ENCODE measurements at places on chromosomes 2 and 18. TPM values are rescaled to one million over a fixed set of nuclear protein-coding genes. Genes with fewer than 3 reads are reported as not detected.

The SNORC gene
- 0.56 TPM for total RNA-seq

The ASXL3 gene
- 0.18 TPM for total RNA-seq

The POU3F3 gene
- total RNA-seq: not detected

DNA sequence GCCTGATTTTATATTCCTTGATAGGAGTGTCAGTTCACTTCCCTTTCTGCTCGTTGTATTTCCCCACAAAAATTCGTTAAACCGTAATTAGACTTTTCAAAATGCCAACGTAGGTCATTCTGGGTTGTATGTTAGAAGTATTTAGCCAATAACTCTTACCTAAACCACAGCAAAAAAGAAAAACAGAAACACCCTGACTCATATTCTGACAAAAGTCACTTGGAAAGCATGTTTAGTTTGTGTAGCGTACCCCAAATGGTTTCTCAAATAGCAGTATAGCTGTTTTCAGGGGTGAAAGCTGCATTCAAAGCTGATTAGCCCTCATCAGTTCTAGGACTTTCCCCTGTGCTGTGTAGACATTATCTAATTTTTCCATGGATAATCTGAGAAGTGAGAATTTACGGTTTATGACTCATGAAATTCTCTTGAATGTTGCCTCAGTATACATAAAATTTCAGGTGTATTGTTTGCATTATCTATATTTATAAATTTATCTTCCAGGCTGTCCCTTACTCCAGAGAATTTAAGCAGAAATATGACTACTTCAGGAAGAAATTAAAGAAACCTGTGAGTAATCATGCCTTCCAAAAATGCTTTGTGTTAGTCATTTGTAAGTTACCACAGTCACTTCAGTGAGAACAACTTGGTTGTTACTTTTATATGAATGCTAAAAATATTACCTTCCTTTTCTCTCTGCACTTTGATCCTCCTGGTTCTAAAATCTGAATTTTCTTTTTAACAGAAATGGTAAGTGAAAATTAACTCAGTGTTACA lies 264.9 kb downstream of the ALPK2 start:
- no peaks in the 10 kb centered on the region for H3K36me3 ChIP-seq
- no peaks in the 10 kb centered on the region for H3K27me3 ChIP-seq
- no peak for DNase-seq
- H3K4me3 ChIP-seq: no peak overlapping the region

- no peaks in the 10 kb centered on the region for H3K4me1 ChIP-seq
- H3K27ac ChIP-seq: no peak overlapping the region
- H3K27me3 ChIP-seq: no peaks in the 10 kb centered on the region
- H3K36me3 ChIP-seq: no peaks in the 10 kb centered on the region
- no peak overlapping the region for H3K4me3 ChIP-seq
Observed at GRCh38 chr2:169247211-169247610, 115.1 kb downstream of the LRP2 start.

DNA sequence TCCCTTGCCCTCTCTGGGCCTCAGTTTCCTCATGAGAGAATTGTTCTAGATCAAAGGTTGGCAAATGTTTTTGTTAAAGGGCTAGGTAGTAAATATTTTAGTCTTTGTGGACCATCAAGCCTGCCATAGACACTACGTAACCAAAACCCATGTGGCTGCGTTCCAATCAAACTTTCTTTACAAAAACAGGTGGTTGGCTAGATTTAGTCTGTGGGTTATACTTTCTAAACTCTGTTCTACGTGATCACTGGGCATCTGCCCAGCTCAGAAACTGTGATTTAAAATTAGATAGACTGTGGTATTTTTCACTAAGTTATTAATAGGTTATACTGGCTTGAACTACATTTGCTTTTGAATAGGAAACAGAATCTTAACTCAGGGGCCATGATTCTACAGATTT lies 149.8 kb upstream of the DCC start:
- no peak for DNase-seq
- no peaks in the 10 kb centered on the region for H3K27me3 ChIP-seq
- H3K36me3 ChIP-seq: no peaks in the 10 kb centered on the region
- no peak overlapping the region for H3K27ac ChIP-seq
- no peak overlapping the region for H3K4me3 ChIP-seq

- H3K27ac ChIP-seq: no peak overlapping the region
- no peak overlapping the region for H3K4me3 ChIP-seq
- H3K27me3 ChIP-seq: no peaks in the 10 kb centered on the region
- no peak for DNase-seq
Observed at GRCh38 chr2:222024932-222025880, 273.6 kb downstream of the PAX3 start.

GRCh38 chr18:59061914-59062642 lies 77.6 kb upstream of the SEC11C start:
- H3K4me3 ChIP-seq: no peak overlapping the region
- peaks cover 6% of the 10 kb centered on the region for H3K27me3 ChIP-seq
- no peaks in the 10 kb centered on the region for H3K36me3 ChIP-seq
- no peaks in the 10 kb centered on the region for H3K4me1 ChIP-seq

DNA sequence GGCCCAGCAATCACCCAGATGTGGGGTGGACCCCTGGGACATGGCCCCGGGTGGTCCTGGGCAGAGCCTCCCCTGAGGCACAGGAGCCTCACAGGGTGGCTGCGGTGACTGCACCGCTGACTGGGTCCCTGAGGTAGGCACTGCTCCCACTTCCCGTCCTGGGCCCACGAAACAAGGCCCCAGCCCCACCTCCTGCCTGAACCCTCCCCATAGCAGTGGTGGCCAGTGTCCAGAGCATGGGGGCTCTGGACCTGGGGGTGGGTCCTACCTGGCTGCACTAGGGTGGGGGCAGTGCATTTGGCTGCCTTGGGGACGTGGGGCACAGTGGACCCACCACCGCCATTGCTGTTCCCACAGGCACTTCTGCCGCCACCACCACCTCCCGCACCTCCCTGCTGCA lies 39.4 kb downstream of the TDRD15 start:
- H3K4me3 ChIP-seq: no peak overlapping the region
- H3K36me3 ChIP-seq: no peaks in the 10 kb centered on the region
- H3K27me3 ChIP-seq: no peaks in the 10 kb centered on the region
- no peak for DNase-seq
- H3K27ac ChIP-seq: no peak overlapping the region

DNA sequence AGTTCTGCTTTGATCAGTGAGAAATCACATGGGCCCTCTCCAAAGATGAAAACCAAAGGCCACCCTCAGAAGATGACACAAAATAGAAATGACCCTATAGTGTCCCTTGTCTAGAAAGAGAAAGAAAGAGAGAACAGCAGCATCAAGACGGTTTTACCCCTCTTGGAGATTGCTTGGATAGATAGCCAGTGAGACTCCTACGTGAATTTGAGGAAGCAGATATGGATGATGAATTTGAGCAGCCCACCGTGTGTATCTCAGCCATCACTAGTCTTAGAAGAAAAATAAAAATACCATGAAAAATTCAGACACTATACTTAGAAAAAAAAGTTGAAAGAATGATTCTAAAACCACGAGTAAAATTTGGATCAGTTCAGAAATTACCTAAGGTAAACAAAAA lies 329.1 kb upstream of the CNTNAP5 start:
- H3K27me3 ChIP-seq: no peaks in the 10 kb centered on the region
- no peak overlapping the region for H3K27ac ChIP-seq
- no peaks in the 10 kb centered on the region for H3K36me3 ChIP-seq

- no peak overlapping the region for H3K27ac ChIP-seq
- no peak overlapping the region for H3K4me3 ChIP-seq
- no peaks in the 10 kb centered on the region for H3K36me3 ChIP-seq
- DNase-seq: no peak
- H3K27me3 ChIP-seq: no peaks in the 10 kb centered on the region
Observed at GRCh38 chr18:9092665-9093064, 9.8 kb upstream of the NDUFV2 start.

Measured in esophagus squamous epithelium (tissue), 5 donors.